ENCODE measurements at places on chromosomes 7 and 10. TPM values are rescaled to one million over a fixed set of nuclear protein-coding genes. Genes with fewer than 3 reads are reported as not detected.

DNA sequence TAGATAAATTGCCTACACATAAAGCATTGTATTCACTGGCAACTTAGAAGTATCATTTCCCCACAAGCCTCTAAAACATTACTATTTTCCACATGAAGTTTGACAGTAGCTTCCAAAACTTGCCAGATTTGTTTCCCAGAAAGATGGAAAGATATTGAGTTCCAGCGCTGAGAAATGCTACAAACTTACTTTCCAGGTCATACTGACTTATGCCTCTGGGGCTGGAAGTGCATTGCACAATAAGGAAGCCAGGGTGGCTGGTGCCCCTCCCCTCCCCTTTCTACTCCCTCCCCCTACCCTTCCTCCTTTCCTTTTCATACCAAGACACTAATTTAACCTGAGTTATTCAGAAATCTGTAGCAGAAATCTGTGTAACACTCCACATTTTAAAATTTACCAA, 212.6 kb downstream of the WDR37 start:
- no peak overlapping the region for H3K27ac ChIP-seq
- no peaks in the 10 kb centered on the region for H3K27me3 ChIP-seq
- no peak overlapping the region for H3K4me3 ChIP-seq
- H3K4me1 ChIP-seq, result peaks cover 3% of the 10 kb centered on the region

DNA sequence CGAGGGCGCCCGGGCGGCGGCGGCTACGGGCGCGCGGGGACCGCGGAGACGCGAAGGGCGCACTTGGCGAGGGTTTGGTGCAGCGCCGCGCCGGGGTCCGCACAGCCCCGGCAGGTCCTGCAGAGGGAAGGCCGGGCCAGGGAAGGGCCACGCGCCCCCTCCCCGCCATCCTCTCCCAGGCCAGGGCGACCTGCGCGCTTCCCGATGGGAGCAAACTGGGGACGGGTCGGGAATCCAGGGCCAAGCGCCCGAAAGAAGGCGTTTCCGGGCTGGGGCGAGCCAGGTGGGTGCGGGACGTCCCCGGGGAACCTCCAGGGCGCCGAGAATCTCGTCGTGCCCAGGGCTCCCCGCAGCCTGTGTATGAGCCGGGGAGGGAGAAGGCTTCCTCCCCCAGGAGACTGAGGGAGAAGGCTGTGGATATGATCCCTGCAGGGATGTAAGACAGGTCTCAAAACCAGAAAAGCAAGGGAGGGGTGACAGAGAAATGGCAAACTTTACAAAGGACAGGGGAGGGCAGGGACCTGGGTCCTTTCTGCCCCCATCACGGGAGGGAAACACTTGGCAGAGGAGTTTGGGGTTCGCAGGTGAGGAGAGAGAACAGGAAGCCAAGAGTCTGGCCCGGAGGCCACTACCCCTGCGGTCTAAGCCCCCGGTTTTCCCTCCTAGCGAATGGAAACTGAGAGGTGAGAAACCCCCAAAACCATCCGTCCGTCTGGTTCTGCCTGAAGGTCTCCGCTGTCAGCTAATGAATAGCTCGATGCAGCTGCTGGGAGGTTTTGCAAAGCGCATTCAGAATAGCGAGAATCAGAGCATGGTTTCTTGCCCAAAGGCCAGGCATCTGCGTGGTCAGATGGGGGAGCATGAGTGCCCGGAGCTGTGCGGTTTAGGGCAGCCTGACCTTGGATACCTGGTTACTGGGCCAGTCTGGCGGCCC, 674 bp downstream of the AMZ1 start:
- no peak for DNase-seq
- H3K27ac ChIP-seq, result no peak overlapping the region
- H3K27me3 ChIP-seq, result peaks cover 8% of the 10 kb centered on the region
- peaks cover 30% of the 10 kb centered on the region for H3K4me1 ChIP-seq
- peak overlapping the region; percentile 68 for H3K4me3 ChIP-seq

The CHAT gene
- not detected for total RNA-seq

The MORN4 gene
- total RNA-seq, result 3.5 TPM

- H3K27ac ChIP-seq, result no peak overlapping the region
- no peaks in the 10 kb centered on the region for H3K36me3 ChIP-seq
- H3K27me3 ChIP-seq, result no peaks in the 10 kb centered on the region
- no peak overlapping the region for H3K4me3 ChIP-seq
- no peak for DNase-seq
Observed at GRCh38 chr10:43048301-43049051, 28.4 kb upstream of the RET start.

DNA sequence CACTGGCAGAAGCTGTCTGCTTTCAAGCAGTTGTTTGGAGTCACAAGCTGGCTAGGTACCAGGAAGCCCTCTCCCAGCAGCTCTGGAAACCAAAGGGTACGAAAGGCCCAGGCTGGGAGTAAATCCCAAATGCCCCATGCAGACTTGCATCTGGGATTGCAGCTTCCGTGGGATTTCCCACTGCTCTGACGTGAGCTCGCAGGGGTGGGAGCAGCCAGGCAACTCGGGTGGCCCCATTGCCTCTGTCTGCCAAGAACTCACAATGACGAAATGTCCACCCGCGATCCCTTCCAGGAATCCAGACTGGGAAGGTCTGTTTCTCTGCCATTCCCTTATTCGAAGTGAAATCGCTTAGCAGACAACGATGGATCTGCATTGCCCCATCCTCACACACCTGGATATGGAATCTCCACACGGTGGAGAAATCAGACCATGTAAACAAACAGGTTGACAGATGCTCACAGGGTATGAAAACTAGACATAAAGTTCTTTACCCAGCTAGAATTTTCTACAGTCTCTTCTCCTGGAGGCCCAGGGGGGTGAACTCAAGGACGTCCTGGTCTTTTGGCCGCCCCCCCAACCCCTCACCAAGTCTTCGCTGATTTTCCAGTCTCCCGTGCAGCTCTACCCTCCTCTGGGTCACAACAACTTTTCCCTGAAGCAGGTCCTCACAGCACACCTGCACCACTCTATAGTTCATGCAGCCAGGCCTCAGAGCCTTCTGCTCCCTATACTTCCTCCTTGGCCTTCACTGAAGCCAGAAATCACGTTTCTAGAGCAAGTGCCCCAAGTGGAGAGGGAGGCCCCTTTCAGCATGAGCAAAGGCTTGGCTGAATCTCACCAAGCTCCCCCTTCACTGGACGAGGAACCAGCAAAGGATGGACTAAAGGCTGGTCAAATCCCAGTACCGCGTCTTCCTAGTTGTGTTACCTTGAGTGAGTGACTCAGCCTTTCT, 20.0 kb downstream of the SH3PXD2A start:
- no peak for DNase-seq
- no peaks in the 10 kb centered on the region for H3K36me3 ChIP-seq
- H3K27me3 ChIP-seq, result no peaks in the 10 kb centered on the region
- H3K4me1 ChIP-seq, result peaks cover 15% of the 10 kb centered on the region
- H3K4me3 ChIP-seq, result peak overlapping the region; percentile 22

The SLC18A2 gene
- 0.35 TPM for total RNA-seq

GRCh38 chr7:81851413-81851812, 81.6 kb upstream of the HGF start:
- H3K27me3 ChIP-seq, result no peaks in the 10 kb centered on the region
- no peaks in the 10 kb centered on the region for H3K36me3 ChIP-seq
- DNase-seq, result no peak
- no peaks in the 10 kb centered on the region for H3K4me1 ChIP-seq
- no peak overlapping the region for H3K27ac ChIP-seq

GRCh38 chr7:157825325-157825724, 488.5 kb downstream of the DNAJB6 start:
- no peaks in the 10 kb centered on the region for H3K27me3 ChIP-seq
- H3K36me3 ChIP-seq, result no peaks in the 10 kb centered on the region
- DNase-seq, result no peak

DNA sequence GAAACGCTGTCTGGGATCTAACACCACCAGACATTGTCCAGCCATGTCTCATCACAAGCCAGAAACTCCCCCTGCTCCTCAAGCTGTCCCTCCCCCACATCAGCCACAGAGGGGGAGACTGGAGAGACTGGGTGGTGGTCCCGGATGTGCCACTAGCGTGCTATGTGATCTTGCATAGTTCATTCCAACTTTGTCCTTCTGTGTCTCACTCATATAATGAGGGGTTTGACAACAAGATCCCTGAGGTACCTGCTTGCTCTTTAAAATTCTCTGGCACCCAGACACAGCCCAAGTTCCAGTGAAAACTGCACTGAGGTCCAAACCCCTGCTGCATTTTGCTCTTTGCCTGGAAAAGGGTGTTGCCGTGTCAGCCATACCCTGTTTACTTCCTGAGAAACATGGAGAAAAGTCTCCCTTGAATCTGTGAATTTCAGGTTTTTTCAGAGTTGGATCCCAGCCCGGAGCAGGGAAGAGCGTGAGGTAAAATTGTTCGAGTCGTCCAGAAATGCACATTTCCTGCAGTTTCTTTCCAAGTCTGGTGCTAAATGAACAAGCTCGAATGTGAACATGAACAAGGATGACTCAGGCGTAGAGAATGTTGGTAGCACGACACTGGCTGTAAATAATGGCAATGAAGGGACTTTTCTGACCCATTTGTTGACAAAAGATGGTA, 156.6 kb downstream of the CCDC3 start:
- DNase-seq, result no peak
- H3K27ac ChIP-seq, result peak overlapping the region; percentile 71
- H3K4me1 ChIP-seq, result peaks cover 38% of the 10 kb centered on the region
- H3K27me3 ChIP-seq, result no peaks in the 10 kb centered on the region

DNA sequence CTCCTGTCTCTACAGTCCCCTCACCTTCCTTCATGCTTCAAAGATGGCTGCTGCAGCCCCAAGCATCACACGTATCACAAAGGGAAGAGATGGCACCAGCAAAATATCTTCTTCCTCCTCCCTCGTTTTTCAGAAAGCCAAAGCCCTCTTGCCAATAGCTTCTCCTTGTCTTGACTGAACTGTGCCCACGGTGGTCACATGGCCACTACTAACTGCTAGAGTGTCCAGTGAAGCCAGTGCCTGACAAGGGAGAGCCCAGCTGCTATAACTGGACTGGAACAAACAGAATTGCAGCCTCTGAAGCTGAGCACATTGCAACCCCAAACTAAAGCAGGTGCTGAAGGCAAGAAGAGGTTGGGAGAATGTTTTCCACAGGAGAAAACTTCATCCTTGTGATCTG, 120.8 kb upstream of the RET start:
- H3K27me3 ChIP-seq, result no peaks in the 10 kb centered on the region
- H3K27ac ChIP-seq, result no peak overlapping the region
- no peak overlapping the region for H3K4me3 ChIP-seq
- DNase-seq, result no peak
- no peaks in the 10 kb centered on the region for H3K4me1 ChIP-seq
- no peaks in the 10 kb centered on the region for H3K36me3 ChIP-seq

GRCh38 chr10:609868-610545, 79.5 kb downstream of the DIP2C start:
- peaks cover 16% of the 10 kb centered on the region for H3K4me1 ChIP-seq
- H3K27ac ChIP-seq, result no peak overlapping the region
- H3K4me3 ChIP-seq, result no peak overlapping the region
- H3K27me3 ChIP-seq, result no peaks in the 10 kb centered on the region
- no peak for DNase-seq

The EN2 gene
- total RNA-seq, result not detected

GRCh38 chr7:4286351-4286750, 395.7 kb upstream of the FOXK1 start:
- no peaks in the 10 kb centered on the region for H3K4me1 ChIP-seq
- no peak for DNase-seq
- no peaks in the 10 kb centered on the region for H3K36me3 ChIP-seq
- no peaks in the 10 kb centered on the region for H3K27me3 ChIP-seq

DNA sequence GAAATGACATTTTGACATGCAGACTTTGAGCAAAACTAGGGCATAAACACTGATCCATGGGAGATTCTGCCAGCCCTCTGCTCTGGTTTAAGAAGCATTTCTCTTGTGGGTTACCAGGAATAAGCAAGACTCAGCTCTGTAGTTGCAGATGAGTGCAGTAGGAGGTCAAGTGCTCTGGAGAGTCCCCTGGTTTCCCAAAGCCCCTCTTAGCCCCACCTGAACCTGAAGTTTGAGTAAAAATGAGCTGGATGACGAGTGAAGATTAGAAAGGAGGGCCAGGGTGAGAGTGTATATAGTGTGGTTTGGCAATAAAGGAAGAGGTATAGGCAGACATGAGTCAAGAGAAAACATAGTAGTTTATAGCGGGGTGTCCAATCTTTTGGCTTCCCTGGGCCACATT, 220.3 kb downstream of the ARL4A start:
- no peaks in the 10 kb centered on the region for H3K4me1 ChIP-seq
- DNase-seq, result no peak
- no peak overlapping the region for H3K27ac ChIP-seq
- no peaks in the 10 kb centered on the region for H3K36me3 ChIP-seq

DNA sequence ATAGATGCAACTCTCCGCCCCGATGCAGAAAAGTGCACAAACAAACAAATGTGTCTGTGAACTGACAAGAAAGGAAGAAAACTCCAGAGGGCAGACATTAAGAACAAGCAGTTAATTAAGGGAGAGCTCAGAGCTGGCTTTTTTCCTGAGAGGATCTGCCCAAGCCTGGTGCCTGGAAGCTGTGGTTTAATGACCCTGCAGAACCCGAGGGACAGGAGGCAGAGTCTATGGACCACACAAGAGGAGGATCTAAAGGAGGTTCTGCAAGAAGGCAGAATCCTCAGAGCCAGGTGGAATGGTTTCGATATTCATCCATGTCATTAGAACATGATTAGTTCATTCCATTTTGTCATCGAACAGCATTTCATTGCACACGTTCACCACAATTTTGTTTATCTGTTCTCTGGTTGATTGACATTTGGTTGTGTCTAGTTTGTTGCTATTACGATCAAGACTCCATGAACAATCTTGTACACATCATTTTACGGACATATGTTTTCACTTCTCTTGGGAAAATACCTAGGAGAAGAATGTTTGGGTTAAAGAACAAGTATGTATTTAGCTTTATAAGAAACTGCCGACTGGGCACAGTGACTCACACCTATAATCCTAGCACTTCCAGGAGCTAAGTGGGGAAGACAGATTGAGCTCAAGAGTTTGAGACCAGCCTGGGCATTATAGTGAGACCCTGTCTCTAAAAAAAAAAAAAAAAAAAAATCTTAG, 560.2 kb downstream of the CALN1 start:
- H3K36me3 ChIP-seq, result no peaks in the 10 kb centered on the region
- DNase-seq, result no peak
- no peaks in the 10 kb centered on the region for H3K27me3 ChIP-seq

DNA sequence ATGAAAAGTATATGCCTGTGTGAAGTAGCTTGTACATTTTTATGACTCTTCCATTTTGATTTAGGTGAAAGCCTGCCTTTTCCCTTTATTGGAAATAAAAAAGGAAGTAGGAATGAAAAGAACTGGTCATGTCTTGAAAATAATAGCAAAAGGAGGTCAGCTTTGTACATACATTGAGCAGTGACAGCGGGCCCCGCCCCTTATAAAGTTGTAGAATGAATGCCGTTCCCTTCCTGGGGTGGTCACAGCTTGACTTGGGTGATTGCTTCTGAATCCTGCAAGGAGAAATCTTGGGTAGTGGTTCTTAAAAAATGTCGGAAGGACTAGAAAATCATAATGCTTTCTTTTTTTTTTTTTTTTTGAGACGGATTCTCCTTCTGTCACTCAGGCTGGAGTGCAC, 31.7 kb downstream of the CAMK1D start:
- no peak for DNase-seq
- H3K4me3 ChIP-seq, result no peak overlapping the region
- H3K27ac ChIP-seq, result no peak overlapping the region
- no peaks in the 10 kb centered on the region for H3K4me1 ChIP-seq

Data from thoracic aorta (tissue), 2 donors.